ENCODE measurements at places on chromosomes 1 and 21.

DNA sequence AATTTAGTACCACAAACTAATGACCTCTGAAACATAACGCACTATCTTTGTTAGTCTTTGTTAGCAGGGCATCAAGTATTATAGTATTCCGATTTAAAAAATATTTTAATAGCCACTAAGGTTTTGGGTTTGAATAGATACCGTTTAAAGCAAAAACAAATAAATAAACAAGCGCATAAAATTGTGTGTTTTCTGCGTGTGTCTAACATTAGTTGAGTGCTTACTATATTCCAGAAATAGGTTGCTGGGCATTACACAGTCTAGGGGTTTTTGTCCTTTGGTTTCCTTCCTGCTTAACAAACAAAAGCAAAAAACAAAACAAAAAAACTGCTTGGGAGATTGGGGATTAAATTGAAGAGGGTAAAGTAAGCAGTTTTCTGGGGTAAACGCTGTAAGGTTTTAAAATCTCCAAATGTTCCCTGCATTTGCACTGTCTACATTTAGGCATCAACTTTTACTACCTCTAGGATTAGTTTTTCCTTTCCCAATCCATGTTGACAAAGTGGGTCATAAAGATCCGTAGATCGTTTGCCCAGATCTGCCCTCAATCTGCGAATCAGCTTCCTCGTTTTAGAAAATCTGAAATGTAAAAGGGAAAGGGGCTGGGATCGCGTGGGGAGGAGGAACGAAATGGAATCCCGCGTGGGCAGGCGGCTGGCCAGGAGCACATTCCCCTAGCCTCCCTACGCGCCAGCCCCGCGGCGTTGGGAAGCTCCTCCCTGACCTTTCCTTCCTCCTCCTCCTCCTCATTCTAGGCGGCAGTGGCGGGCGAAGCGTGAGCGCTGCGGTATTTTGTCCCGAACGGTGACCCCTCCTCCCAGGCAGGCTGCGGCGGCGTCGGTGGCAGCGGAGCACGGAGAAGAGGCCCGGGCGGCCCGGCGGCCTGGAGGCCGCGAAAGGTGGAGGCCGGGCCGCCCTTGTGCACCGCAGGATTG is at the start of gene KCTD3:
TSS of gene KCTD3 (plus strand) at position 749 of the 935 bp plus-strand sequence. CDS start 382 bp downstream, outside the sequence.
- DNase-seq, result peak; percentile 41

- no peak for DNase-seq
These were observed 14.6 kb upstream of the PKP1 start for GRCh38 chr1:201268604-201269151.

GRCh38 chr1:167059045-167059808 is 30.9 kb downstream of the GPA33 start:
- DNase-seq, result no peak

- no peak for DNase-seq
These were observed 107.4 kb downstream of the TBX19 start for GRCh38 chr1:168387781-168388760.

DNA sequence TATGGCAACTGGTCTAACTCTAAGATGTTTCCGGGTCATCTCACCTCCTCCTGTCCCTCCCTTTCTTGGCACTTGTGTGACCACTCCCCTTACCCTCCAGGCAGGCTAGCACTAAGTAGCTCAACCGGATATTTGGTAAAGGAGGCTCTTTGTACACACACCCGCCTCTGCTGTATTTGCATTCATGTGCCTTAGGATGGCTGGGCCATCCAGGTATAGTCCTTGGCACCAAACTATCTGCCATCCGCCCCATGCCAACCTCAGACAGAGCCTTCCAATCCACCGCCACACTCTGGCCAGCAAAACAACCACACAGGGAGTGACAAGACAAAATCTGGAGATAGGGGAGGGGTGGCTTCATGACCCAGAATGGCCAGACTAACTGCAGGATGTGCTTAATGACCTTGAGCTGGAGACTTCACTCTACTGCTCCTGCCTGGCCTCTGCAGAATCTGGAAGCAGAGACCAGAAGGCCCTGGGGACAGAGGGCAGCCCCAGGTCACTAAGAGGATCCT is 59.5 kb downstream of the CDK18 start:
- no peak for DNase-seq

GRCh38 chr1:167093846-167094516 is at the start of gene STYXL2:
Gene STYXL2 (plus strand): TSS chr1:167094075. CDS start chr1:167094850, 775 bp downstream.
- DNase-seq, result no peak

DNA sequence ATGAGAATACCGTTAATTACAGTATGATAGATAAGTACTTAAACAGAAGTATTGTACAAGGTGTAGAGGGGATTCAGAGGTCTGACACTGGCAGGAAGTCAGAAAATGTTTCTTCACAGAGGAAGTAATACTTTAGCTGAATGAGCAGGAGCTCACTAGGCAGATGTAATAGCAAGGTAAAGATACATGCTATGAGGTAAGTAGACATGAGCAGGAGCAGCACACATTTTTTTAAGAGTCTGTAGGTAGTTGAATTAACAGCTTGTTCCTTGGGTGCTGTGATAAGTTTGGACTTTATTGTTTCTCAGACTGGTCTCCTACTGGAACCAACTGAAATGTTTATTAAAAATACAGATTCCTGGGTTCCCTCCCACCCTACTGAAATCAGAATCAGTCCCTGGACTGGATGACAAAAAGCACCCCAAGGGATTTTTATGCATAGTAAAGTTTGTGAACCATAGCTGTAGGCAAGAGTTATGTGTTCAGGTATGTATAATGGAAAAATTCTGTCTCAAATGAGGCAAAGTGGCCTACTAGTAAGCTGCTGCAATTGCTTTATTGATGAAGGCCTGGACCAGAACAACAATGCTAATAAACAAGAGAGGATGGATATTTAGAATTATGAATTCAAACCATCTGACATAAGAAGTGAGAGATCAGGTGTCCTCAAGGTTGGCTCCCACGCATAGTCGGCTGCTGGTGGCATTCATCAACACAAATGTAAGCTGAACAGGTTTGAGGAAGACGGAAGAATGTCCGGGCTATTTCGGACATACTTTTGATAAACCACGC is 902 bp downstream of the AP4B1 start:
- no peak for DNase-seq

DNA sequence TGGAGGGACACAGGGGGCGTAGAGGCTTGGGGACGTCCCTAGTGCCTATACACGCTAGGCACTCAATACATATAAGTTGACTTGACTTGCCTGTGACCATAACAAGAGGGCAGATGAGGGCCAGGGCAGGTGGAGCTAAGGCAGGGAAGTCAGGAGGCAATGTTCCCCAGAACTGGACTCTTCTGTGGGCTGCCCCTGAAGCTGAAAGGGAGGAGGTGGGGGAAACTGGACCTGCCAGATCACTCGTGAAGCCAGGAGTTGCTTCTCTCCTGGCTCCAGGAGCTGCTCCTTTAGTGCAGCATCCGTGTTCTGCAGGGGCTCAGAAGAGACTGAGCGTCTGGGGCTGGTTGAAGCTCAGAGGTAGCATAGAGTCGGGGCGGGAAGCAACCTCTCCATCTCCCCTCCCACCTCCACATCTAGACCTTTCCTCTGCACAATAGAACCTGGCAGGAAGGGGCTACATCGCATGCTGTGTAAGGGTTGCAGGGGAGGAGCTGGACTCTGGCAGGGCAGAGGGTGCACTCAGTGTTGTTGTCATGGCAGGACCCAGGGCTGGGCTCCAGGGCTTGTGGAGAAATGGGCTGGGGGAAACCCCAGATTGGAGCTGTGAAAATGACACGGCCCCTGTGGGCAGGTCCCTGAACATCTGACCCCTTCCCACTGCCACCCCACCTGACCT is 2.9 kb upstream of the SEMA4A start:
- DNase-seq, result no peak

DNA sequence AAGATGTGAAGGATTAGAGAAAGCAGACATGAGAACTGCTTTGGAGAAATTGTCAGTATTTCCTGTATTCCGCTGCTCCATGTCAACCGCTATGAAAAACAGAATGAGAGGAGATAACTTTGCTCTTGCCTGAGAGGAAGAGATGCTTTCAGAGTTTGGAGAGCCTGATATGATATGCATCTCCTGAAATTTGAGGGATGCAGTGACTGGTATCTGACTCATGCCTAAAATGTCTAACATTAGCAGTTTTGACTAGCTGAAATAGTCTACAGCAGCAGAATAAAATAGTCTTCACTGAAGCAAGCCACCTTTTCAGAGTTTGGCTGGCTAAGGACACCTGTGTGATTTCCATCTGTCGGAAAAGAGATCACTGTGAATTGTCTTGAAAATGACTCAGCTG is 165.8 kb upstream of the LRRC7 start:
- no peak for DNase-seq

DNA sequence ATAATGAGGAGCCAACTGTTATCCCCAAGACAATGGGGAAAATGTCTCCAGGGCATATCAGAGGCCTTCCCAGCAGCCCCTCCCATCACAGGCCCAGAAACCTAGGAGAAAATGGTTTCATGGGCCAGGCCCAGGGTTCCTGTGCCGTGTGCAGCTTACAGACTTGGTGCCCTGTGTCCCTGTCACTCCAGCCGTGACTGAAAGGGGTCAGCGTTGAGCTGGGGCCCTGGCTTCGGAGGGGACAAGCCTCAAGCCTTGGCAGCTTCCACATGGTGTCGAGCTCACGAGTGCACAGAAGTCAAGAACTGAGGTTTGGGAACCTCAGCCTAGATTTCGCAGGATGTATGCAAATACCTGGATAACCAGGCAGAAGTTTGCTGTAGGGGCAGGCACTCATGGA is 18.1 kb downstream of the SIPA1L2 start:
- no peak for DNase-seq

- no peak for DNase-seq
These were observed 4.1 kb downstream of the RUNX1 start for GRCh38 chr21:35044770-35045541.

DNA sequence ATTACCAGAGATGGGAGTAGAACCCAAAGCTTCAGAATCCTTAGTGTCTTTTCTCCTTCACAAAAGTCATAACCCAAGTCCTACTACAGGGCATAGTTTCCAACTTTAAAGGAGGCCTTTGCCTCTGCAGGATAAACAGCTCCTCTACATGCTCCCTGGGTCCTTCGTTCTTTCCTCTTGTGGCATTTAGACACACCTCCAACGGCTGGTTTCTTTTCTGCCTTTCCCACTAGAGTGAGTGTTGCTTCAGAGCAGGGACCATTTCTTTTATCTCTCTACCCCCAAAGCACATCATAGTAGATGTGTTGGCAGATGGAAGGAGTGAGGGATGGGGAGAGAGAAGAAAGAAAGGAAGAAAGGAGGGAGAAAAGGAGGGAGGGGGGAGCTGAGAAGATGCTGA is 144.7 kb upstream of the SPATA6 start:
- no peak for DNase-seq

GRCh38 chr1:65772607-65773006 is 20.1 kb upstream of the PDE4B start:
- no peak for DNase-seq

- no peak for DNase-seq
These were observed 455.2 kb downstream of the AJAP1 start for GRCh38 chr1:5109633-5110032.

GRCh38 chr21:34697826-34698225 is 29.0 kb downstream of the CLIC6 start:
- no peak for DNase-seq

- DNase-seq, result no peak
These were observed 15.6 kb upstream of the AIM2 start for GRCh38 chr1:159092036-159092760.

DNA sequence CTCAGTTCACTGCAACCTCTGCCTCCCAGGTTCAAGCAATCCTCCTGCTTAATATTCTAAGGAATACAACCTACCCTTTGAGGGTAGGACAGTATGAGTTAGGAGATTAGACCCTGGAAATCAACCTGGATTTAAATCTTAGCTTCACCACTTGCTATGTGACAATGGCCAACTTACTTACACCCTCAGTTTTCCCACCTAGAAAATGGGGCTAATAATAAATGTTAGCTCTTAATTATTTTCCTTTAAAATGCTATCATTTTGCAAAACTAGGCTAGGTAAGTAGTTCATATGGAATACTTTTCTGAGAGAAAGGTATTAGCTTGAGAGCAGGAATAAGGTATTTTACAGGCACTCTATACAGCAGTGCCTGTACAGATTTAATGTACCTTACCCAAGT is 110.8 kb downstream of the PHTF1 start:
- no peak for DNase-seq

DNA sequence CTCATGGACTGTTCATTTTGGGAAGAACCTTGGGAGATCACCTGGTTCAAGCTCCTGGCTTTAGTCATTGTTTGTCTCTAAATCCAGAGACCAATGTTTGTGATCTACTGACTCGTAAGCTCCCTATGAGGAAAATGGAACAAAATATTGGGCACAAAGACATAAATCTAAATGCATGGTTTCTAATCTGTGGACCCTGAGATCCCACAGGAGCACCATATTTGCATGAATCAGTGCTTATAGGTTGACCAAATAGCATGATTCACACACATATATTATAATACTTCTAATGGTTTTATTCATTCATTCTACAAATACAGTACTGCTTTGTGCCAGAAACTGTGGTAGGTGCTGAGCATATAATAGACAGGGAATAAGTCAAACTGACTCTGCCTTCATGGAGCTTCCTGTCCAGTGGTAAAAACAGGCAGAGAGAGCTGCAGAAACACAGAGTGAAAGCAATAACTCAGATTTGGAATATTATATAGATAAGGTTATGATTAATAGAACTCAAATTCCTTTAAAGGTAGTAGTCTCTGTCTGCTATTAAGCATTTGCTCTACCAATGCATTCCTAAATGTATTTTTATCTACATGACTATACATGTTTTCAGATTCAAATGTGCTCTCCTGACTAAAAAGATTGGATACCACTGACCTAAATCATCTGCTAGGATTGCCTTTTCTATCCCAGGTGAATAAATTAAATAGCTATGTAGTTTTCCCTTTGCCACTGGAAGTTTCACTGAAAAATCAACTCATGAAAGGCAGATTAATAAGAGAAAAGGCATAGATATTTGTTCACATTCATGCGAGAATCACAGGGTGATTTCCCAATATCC is 198.6 kb upstream of the CAMK1G start:
- DNase-seq, result no peak

DNA sequence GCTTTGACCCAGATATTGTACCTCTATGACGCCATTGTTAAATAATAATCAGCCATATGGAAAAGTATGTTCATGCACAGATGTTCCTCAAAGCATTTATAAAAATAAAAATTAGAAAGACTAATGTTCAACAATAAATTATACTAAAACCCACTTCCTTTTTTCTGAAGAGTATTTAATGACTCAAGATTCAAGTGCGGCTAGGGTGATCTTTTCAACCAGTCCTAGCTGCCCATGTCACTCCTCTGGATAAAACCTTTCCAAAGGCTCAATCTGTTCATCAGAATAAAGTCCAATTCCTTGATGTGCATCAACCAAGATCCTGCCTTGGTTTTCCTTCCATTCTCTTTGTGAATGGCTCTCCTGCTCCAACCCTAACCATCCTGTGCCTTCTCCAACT is 292.0 kb downstream of the VAV3 start:
- DNase-seq, result no peak

- no peak for DNase-seq
These were observed 7.6 kb upstream of the C4BPB start for GRCh38 chr1:207081088-207081487.
